ENCODE measurements at places on chromosomes 7 and 10. TPM values are rescaled to one million over a fixed set of nuclear protein-coding genes. Genes with fewer than 3 reads are reported as not detected.
A peak's percentile ranks its signal among the peaks of the same experiment; 100 is the strongest.

DNA sequence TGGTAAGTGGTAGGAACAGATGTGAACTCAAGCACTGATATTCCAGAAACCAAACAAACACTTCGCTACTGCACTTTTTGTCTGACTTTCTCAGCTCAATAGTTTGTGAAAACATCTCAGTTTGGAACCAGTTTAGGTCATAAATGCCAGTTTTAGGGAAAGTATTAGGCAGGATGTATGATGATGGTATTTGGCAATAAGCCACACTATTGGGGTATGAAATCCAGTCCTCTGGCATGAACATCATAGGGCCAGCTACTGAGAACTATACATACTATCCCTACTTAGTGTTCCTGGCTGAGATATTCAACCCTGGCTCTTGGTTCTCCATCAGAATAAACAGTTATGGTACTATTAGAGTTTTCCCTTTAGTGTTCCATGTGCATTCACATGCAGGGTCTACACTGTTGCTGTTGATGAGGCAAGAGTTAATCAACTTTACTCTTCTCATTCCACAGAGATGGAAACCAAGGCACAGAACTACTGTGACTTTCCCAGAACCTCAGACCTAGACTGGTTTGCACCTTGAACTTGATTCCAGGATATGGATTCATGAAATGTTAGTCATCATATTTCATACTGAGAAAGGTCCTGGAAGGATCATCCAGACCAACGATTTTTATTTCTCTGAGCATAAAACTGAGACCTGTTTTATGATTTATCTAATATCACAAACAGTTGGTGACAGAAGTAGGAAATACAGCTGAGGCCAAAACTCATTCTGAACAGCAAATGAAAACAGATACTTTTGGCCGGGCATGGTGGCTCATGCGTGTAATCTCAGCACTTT is 20.0 kb upstream of the IFIT2 start:
- H3K4me3 ChIP-seq = no peak overlapping the region
- H3K36me3 ChIP-seq = no peaks in the 10 kb centered on the region
- DNase-seq = no peak
- peak overlapping the region; percentile 56 for H3K27ac ChIP-seq
- no peaks in the 10 kb centered on the region for H3K27me3 ChIP-seq
- peaks cover 48% of the 10 kb centered on the region for H3K4me1 ChIP-seq

GRCh38 chr7:33185786-33186185 is 56.4 kb downstream of the BBS9 start:
- H3K4me3 ChIP-seq = no peak overlapping the region
- H3K27ac ChIP-seq = no peak overlapping the region
- H3K36me3 ChIP-seq = no peaks in the 10 kb centered on the region
- DNase-seq = no peak
- H3K27me3 ChIP-seq = no peaks in the 10 kb centered on the region
- peaks cover 4% of the 10 kb centered on the region for H3K4me1 ChIP-seq

DNA sequence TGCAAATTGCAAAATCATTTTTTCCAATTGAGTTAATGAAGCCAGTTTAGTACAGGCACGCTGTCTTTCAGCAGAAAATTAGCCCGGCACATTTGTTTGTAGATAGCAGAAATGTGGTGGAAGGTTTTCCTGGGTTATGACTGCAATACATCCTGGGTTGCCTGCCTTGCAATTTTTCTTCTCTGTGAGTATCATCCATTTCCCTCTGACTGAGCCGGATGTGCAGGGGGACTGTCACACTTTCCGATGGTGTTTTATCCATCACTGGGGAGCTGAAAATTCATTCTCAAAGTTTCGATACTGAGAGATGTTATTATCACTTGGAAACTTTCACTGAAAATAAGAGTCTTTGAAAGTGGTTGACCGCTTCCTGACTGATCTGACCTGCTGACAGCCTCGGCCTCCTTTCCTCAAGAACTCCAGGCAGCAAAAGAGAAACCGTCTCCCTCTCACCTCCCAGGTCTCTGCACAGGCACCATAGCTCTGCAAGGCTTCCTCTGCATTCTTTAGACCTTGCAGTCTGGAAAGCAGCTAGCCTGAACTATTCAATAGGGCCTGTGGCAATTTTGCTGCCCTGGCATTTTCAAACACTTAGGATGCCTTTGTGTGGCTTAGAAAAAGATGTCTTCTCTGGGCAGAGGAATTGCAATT is 320.8 kb upstream of the NRP1 start:
- H3K36me3 ChIP-seq = no peaks in the 10 kb centered on the region
- no peak overlapping the region for H3K4me3 ChIP-seq
- H3K27me3 ChIP-seq = no peaks in the 10 kb centered on the region

DNA sequence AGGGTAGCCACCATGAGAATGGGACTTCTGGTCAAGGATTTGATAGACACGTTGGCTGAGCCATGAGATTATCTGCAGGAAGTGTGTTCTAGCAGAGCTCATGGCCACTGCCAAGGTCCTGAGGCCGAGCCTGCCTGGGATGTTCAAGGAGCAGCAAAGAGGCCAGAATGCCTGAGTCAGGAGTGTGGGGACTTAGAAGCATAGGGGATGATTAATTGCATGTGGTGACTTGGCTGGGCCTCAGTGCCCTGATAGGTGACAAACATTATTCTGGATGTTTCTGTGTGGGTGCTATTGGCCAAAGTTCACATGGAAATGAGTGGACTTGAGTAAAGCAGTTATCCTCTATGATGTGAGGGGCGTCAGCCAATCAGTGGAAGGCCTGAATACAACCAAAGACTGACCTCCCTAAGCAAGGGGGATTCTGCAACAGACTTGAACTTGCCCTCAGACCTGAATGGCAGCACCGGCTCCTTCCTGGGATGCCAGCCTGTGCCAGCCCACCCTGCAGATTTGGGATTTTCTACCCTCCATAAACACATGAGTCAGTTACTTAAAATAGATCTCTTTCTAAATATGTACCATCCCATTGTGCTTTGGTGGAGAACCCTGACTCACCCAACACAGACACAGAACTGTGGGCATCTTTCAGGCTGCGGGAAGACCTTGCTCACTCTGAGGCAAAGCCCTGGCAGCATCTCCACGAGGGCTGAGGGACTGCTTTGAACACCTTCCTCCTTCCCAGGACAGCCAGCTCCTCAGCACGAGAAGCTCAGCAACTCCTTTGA is 363.9 kb upstream of the MGMT start:
- H3K4me1 ChIP-seq = no peaks in the 10 kb centered on the region
- H3K27me3 ChIP-seq = no peaks in the 10 kb centered on the region
- H3K36me3 ChIP-seq = no peaks in the 10 kb centered on the region
- no peak overlapping the region for H3K27ac ChIP-seq

- no peaks in the 10 kb centered on the region for H3K4me1 ChIP-seq
- no peak overlapping the region for H3K27ac ChIP-seq
- no peaks in the 10 kb centered on the region for H3K27me3 ChIP-seq
- no peaks in the 10 kb centered on the region for H3K36me3 ChIP-seq
Measured at GRCh38 chr7:7529328-7529727, 6.3 kb downstream of the COL28A1 start.

- no peak overlapping the region for H3K4me3 ChIP-seq
- peak; percentile 80 for DNase-seq
- no peaks in the 10 kb centered on the region for H3K27me3 ChIP-seq
- no peaks in the 10 kb centered on the region for H3K36me3 ChIP-seq
Measured at GRCh38 chr10:78507510-78508160, 474.0 kb downstream of the RPS24 start.

- H3K4me1 ChIP-seq = no peaks in the 10 kb centered on the region
- no peak overlapping the region for H3K4me3 ChIP-seq
- no peak overlapping the region for H3K27ac ChIP-seq
- H3K36me3 ChIP-seq = no peaks in the 10 kb centered on the region
Measured at GRCh38 chr10:49647985-49648795, 31.3 kb upstream of the C10orf53 start.

DNA sequence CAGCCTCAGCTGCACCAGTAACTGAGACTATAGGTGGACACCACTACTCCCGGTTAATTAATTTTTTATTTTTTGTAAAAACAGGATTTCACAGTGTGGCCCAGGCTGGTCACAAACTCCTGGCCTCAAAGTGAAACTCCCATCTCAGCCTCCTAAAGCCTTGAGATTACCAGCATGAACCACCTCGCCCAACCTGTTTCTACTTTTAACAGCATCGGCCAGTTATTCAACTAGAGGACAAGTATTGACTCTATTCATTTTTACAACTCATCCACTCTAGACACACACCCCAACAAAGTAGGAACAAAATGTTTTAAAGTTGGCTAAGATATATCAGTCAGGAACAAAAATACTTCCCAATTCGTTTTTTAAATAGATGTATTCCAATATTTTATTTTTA is 334.8 kb downstream of the PARD3 start:
- DNase-seq = no peak
- no peak overlapping the region for H3K4me3 ChIP-seq
- H3K27me3 ChIP-seq = no peaks in the 10 kb centered on the region
- H3K36me3 ChIP-seq = no peaks in the 10 kb centered on the region
- no peaks in the 10 kb centered on the region for H3K4me1 ChIP-seq

DNA sequence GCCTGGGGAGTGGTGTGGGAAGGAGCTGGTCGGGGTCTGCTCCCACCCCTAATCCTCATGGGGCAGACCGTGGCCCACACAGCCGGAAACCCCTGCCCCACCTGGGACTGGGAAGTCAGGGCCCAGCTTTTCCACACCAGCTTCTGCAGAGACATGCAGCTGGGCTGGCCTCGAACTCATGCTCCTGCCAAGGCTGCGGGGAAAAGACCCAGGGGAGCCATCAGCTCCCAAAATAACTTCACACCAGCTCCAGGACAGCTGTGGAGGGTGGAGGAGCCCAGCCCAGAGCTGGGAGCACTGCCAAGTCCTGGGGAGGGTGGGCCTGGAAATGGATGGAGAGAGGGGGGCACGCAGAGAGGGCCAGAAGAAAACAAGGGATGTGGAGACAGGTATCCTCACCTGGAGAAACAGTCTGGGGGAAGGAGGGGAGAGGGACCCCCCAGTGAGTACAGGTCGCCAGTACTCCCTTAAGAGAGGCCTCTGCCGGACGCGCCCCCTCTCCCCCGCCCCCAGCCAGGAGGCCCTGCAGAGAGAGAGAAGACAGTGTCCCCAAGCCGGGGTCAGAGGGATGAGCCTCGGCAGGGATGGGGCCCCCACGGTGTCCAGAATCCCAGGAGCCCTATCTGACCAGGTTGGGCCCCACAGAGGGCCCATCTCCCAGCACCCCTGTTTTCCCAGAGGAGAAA is 11.5 kb upstream of the GRIFIN start:
- no peaks in the 10 kb centered on the region for H3K27me3 ChIP-seq
- peak overlapping the region; percentile 79 for H3K27ac ChIP-seq
- H3K4me1 ChIP-seq = peaks cover 39% of the 10 kb centered on the region
- H3K4me3 ChIP-seq = no peak overlapping the region
- no peaks in the 10 kb centered on the region for H3K36me3 ChIP-seq
- DNase-seq = no peak

DNA sequence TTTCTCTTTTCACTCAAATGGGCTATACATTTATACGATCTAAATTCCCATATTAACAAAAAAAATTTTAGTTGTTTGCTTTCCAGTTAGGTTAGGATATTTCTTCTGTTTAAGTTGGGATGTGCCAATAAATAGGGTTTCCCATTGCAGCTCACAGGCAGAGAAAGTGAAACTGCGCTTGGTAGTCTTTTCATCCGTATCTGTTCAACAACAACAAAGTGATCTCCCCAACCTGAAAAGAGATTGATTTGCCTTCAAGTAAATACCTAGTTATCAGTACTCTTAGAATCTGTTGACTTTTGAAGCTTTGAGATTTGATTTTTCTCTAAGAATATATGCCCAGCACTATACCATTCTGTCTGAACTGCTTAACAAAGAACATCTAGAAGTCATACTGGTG is 143.4 kb downstream of the DYNC1I1 start:
- no peaks in the 10 kb centered on the region for H3K27me3 ChIP-seq
- no peak overlapping the region for H3K4me3 ChIP-seq
- H3K36me3 ChIP-seq = no peaks in the 10 kb centered on the region

GRCh38 chr10:121448766-121449421 is 149.3 kb downstream of the FGFR2 start:
- H3K36me3 ChIP-seq = no peaks in the 10 kb centered on the region
- no peak for DNase-seq
- no peaks in the 10 kb centered on the region for H3K27me3 ChIP-seq

DNA sequence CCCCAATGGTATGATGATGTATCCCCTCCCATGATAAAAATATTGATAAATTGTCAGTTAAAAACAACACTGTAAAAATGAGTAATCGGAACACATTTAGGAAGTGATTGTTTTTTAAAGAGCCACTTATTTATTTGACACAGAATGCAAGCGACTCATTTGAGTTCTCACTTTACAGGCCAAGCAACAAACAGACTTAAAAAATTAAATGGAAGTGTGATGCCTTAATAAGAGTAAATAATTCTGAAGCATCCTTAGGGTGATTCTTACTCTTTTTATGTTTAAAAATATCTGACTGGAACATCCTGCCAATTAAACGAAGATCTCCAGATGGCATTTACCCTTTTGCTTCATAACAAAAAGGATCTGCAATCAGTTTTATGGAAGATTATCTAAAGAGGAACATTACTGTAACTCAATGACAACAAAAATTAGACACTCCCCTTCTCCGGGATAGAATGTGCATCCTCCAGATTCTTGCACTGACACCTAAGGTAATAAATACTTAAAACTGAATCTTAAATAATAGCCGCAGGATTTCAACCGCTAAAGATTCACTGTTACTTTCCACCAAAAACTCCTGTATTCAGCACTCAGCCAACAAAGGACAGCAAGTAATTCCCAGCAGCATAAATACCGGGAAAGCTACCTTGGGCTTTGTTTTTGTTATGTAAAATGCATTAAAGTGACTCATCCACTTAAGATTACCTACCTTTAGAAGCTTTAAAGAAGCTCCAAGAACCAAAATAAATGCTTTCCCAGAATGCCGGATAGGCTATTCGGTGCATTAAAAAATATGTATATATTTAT is 1.7 kb downstream of the CACNA2D1 start:
- H3K4me3 ChIP-seq = peak overlapping the region; percentile 97
- no peak for DNase-seq
- peaks cover 12% of the 10 kb centered on the region for H3K4me1 ChIP-seq
- H3K27ac ChIP-seq = no peak overlapping the region
- H3K27me3 ChIP-seq = no peaks in the 10 kb centered on the region
- no peaks in the 10 kb centered on the region for H3K36me3 ChIP-seq

The LRRD1 gene
- 0.49 TPM for total RNA-seq

Data from vagina (tissue), 2 donors.